ENCODE measurements at places on chromosomes 11 and 22.
A peak's percentile ranks its signal among the peaks of the same experiment; 100 is the strongest.

- DNase-seq, result no peak
Measured at GRCh38 chr11:19428206-19429002, 187.7 kb upstream of the E2F8 start.

GRCh38 chr11:115590254-115590653, 86.0 kb upstream of the CADM1 start:
- DNase-seq, result no peak

- no peak for DNase-seq
Measured at GRCh38 chr22:46072110-46072881, 78.0 kb upstream of the PPARA start.

GRCh38 chr11:911031-911889, 650 bp upstream of the CHID1 start:
- peak; percentile 19 for DNase-seq

DNA sequence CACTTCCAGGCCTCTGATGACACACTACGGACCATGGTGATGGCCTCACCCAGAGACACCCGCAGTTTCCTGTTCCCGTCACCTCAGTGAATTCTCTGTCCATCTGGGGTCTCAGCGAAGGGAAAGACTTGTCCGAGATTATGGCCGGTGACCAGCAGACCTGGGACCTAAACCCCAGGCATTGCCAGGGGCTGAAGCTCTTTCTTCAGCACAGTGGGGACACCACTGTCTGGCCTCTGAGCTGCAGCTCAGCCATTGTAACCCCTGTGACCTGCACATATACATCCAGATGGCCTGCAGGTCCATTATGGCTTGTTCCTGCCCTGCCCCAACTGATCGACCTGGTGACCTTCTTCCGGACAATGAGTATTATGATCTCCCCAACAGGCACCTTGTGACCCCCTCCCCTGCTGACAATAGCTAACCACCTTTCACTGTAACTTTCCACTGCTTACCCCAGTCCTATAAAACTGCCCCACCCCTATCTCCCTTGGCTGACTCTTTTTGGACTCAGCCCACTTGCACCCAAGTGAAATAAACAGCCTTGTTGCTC, 22.3 kb downstream of the CBX7 start:
- no peak for DNase-seq

GRCh38 chr22:35220221-35220620, 37.1 kb upstream of the HMGXB4 start:
- DNase-seq, result no peak

DNA sequence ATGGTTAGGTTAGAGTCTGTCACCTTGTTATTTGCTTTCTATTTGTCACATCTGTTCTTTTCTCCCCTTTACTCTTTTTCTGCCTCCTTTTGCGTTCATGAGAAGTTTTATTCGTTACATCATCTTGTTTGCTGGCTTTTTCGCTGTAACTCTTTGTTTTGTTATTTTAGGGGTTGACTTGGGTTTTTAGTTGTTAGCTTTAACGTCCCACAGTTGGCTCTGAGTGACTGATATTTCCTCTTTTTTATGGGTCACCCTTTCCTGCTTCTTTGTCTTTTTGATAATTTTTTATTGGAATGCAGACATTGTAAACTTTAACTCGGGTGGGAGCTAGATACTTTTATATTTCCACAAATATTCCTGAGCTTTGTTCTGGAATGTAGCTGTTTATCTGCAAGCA, 13.3 kb upstream of the TNNT3 start:
- no peak for DNase-seq

DNA sequence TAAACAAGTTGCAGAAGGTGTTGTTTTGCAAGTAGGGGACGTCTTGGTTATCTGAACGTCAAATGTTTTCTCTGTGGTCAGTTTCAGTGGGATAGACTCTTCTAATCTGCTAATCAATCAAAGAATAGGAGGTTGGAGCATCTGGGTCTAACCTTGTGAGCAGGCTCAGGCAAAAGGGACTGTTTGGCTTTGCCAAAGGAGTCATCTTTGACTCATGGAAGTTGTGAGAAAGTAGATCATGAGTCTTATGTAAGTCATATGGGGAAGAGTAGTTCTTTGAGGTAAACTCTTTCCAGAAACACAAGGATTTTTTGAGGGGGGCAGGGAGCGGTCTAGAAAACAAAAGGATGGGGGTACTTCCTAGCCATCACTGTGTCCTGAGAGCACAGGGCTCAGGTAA, 27.1 kb upstream of the TOP3B start:
- DNase-seq, result no peak

- peak; percentile 87 for DNase-seq
Measured at GRCh38 chr11:65540290-65541092, 15.6 kb downstream of the SCYL1 start.

DNA sequence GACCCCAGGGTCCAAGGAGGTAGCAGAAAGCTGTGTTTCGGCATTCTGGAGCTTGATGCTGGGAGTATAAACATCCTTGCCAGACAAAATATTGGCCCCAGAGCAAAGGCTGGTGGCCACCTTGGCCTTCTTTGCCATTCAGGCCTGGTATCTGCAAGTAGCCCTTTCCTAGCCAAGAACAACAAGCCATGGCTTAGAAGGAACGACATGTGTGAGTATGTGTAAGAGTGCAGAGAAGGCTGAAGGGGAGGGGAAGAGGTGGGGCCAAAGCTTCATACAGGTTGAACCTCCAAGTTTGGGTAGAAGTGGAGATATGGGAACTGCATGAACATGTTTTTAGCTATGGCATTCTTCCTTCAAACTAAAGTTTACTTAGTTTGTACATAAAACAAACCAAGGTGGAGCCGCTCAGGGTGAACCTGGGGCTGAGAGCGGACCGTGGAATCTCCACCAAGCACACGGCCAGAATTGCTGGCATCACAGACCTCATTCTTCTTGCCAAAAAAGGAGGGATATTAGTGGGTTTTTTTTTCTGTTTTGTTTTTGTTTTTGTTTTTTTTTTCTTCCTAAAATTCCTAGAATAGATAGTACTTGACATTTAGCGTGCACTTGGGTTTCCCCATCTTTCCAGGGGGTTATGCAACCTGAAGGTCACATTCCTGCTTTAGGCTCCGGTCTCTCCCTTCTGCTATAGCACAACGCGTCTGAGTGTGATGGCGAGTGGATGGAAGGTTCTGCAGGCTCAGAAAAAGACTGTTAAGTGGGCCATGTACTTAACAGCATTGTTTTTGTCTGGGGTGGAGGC, 70.9 kb downstream of the ADAMTS15 start:
- DNase-seq, result no peak

- DNase-seq, result no peak
Measured at GRCh38 chr11:28728666-28729065, 620.5 kb downstream of the METTL15 start.

GRCh38 chr11:13373216-13373615, 89.8 kb downstream of the BTBD10 start:
- DNase-seq, result no peak

- DNase-seq, result no peak
Measured at GRCh38 chr22:19641983-19642451, 72.3 kb upstream of the SEPTIN5 start.

GRCh38 chr11:117814766-117815261, 9.7 kb downstream of the FXYD2 start:
- DNase-seq, result peak; percentile 80

DNA sequence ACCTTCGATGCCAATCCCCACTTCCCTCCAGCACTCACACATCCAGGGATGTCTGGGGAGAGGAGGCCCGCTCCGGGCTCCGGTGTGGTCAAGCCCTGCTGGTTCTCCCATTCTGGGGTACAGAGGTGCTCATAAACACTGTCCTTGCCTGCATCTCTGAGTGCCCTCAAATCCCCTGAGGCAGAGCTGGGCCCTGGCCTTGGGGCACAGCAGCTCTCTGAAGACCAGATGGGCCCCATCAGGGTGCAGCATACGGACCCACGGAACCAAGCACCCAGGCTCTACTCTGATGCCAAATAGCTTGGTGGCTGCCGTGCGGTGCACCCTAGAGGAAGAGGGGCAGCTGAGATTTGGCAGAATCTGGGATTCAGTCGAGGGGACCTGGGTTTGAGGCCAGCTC, 35.7 kb upstream of the NNMT start:
- DNase-seq, result no peak

DNA sequence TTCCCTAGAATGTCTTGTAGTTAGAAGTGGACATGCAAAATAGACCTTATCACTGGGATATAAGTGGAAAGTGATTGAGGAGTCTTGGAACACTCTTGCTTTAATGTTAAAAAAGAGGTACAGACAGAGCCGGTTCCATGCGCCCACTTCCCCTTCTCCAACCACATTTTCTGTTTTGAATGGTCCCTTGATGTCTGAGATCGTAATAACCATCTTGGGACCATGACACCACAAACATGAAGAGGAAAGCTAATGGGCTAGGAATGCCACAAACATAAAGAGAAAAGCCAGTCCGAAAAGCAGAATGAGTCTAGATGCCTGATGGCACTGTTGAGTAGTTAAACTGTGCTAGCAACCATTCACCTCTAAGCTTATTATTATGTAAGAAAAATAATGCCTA, 54.8 kb upstream of the SPON1 start:
- no peak for DNase-seq

DNA sequence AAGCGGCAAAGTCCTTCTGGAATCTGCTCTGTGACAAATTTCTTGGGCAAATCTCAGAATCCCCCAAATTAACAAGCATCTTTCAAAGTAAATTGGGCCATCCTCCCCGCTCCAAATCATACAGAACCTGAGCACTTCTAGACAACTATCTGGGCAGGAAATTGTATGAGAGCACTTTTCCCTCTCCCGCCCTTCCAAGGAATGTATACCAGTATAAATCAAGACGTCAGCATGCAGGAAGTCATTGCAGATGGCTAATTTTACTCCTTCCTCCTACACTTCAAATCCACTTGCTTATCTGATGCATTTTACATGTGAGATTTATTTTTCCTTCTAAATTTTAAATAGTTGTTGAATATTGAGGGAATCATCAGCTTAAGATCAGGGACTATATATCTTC, 52.1 kb downstream of the NTM start:
- no peak for DNase-seq

DNA sequence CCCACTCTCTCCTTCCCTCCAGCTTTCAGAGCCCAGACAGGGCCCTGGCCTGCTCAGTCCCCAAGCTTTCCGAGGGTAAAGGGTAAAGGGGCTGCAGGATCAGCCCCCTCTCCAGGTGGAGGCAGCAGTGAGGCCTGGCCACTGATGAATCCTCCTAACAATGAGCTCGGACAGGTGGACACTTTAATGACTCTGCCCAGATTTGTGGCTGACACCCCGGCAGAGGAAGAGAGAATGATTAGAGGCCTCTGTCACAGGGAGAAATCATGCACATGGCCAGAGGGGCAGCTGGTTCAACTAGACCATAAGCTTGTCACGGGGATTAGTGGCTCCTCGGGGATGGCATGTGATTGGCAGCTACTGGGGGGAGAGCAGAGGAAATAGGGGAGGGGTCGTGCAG, 587.5 kb upstream of the B3GAT1 start:
- DNase-seq, result no peak

- no peak for DNase-seq
Measured at GRCh38 chr11:116714902-116715301, 57.9 kb downstream of the BUD13 start.

DNA sequence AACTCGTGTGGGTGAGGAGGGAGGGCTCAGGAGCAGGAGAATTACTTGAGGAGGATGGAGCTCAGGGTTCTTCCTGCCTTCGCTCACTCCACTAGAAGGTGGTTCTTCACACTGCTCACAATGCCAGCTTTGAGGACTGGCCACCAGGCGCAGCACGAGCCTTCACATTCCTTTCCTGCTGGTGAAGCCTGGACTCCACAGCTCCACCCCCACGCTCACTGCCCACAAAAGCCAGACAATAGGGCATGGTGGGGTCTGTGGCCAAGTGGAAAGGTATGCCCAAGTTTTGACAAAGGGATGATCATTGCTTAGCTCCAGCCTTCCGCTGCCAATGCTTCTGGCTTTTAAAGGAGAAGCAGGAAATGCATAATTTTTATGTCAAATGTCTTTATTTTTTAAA, 58.0 kb upstream of the FADD start:
- no peak for DNase-seq

DNA sequence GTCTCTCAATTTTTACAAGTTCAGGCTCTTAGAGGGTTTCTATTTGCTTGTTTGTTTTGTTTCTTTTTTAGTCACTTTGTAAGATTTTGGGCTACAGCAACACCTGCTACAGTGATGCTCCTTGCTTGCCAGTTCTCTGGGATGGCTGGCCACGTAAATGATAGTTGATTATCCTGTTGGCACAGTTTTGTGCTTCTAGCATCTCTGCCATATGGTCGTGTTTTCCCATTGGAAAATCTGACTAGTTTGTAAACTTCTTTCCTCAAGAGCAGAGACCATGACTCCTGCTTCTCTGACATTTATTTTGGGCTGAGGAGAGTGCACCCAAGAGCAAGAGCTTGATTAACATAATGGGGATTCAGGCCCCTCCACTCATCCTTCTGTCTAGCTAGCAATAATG, 1621.6 kb upstream of the RAG2 start:
- DNase-seq, result no peak

- no peak for DNase-seq
Measured at GRCh38 chr11:11916981-11917399, 75.2 kb downstream of the USP47 start.

- no peak for DNase-seq
Measured at GRCh38 chr11:13949876-13950275, 12.6 kb upstream of the SPON1 start.

GRCh38 chr22:35023692-35024363, 42.1 kb upstream of the ISX start:
- peak; percentile 22 for DNase-seq

Measured in T-helper 9 cell (primary cell).